ENCODE measurements at places on chromosomes 1 and 21.

- no peak for DNase-seq
These were observed 8.8 kb downstream of the MDM4 start for GRCh38 chr1:204524986-204525385.

- DNase-seq, result no peak
These were observed 223.7 kb downstream of the VAV3 start for GRCh38 chr1:107741242-107741641.

DNA sequence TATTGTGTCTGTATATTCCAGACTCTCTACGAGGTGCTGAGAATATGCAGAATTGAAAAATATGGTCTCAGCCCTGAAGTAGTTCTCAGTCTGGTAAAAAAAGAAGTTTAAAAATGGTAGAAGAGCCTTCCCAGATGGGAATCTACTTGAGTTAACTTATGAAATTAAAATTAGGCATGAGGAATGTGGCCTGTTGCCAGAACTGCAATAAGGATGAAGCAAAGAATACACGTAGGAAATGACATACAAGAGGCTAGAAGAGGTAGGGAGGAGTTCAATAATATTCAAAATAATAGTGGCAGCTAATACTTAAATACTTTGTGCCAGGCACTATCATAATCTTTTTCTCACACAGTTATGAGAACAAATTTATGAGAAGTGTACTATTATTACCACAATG is 6.3 kb downstream of the ASPM start:
- no peak for DNase-seq

DNA sequence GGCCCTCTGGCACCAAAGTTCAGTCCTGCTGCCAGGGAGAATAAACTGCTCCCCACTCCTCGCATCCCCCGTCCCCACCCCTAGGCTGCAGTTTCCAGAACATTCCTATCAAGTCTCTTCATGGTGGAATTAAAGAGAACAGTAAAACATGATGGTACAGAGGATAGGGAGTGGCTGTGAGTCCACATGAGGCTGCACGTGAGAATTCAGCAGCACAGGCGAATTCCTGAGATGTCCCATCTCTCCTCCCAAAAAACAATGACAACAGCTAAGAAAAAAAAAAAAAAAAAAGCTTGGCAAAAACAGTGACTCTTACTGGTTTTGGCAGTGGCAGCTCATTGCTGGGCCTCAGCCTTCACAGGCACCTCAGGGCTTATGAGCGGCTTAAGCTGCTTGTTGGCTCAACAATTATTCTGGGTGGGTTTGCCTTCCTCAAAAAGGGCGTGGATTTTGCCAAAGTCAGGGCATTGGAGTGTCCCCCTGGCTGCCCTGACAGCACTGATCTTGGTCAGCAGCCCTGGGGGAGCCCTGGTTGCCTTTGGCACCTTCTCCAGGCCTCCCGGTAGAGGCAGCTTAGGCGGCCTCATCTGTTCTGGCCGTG is 5.7 kb upstream of the IFFO2 start:
- no peak for DNase-seq

DNA sequence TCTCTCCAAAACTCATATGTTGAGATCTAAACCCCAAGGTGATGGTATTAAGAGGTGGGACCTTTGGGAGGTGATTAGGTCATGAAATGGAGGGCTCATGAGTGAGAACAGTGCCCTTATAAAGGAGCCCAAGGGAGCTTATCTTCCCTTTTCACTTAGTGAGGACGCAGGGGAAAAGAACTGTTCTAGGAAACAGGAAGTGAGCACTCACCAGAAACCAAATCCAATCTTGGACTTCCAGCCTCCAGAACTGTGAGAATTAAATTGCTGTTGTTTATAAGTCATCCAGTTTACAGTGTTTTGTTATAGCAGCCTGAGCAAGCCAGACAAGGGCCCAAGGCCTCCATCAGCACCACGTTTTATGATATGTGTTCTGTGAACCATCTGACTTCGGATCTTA is 60.3 kb upstream of the LRRC8D start:
- no peak for DNase-seq

GRCh38 chr1:197284966-197285365 is 16.9 kb downstream of the CRB1 start:
- no peak for DNase-seq
